ENCODE measurements at places on chromosomes 5 and 9. TPM values are rescaled to one million over a fixed set of nuclear protein-coding genes. Genes with fewer than 3 reads are reported as not detected.

Gene ACTL7B
- not detected for polyA plus RNA-seq

Gene HMMR
- 0.29 TPM for polyA plus RNA-seq

Gene FOXD4
- not detected for polyA plus RNA-seq

Gene POLR3G
- 0.13 TPM for polyA plus RNA-seq

Gene PCDHA12
- not detected for polyA plus RNA-seq

Gene IFNA21
- not detected for polyA plus RNA-seq

Gene CCL28
- polyA plus RNA-seq: 0.10 TPM

Gene DNAJC21
- 10.2 TPM for polyA plus RNA-seq
